ENCODE measurements at places on chromosomes 6 and 20.

GRCh38 chr20:45251884-45252560, 2.3 kb downstream of the SLPI start:
- DNase-seq, result no peak

DNA sequence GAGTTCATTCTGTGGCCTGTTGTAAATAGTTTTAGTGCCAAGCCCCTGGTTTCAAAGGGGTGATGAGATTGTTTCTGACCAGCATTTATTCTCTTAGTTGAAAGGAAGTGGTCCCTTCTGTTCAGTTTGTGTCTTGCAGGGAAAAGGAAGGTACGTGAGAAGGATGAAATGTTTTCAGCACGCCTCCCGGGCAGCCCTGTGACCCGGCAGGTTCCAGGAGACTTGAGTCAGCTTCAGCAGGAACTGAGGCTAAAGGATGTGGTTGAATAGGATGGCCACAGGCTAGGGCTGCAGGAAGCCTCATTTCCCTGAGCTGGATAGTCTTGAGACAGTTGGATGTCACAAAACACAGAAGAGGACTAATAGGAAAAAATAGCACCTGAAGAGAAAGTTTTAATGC, 132.4 kb upstream of the SYNDIG1 start:
- no peak for DNase-seq

DNA sequence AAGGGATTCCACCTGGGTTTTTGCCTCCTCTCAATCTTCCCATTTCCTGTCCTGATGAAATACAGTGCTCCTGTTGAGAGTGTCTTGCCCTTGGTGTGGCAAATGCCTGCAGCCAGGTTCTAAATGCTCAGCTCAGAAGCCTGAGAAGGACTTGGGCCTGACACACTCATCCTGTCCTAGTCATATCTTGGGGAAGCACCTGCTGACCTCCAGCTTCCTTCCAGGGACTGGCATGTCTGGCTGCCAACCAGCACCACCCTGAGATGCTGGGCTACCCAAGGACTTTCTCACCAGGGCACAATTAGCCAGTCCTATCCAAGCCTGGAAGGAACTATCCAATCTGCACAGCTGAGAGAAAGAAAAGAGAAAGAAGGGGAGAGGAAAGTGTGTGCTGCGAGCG, 43.4 kb downstream of the LRFN2 start:
- DNase-seq, result no peak

- no peak for DNase-seq
Observed at GRCh38 chr20:63252284-63252711, 2.0 kb downstream of the NKAIN4 start.

DNA sequence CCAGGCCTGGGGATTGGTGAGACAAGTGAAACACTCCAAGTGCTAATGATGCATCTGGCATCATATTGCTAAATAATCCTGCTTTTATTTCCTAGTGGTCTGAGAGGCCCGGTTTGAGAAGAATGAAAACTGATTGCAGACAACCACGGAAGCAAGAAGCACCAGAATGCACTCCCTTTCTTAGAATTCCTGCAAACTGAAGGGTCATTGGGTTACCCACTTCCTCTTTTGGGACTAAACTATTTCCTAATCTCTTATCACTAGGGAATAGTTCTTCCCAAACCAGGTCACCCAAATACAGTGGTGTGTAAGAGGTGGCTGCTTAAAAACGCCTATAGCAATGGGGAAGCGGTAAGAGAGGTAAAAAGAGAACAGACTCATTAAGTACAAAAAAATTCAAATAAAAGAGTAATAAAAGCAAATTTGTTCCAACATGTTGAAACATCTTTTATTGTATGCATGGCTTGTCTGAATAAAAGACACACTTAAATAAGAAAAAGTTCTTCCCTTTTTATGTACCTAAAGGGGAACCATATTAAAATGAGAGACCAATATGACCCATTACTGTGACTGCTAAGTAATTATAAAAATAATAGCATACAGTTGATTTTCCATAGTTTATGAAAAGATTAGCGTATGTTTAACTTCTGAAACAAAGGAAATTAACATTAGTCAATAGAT, 125.8 kb downstream of the MYB start:
- no peak for DNase-seq

DNA sequence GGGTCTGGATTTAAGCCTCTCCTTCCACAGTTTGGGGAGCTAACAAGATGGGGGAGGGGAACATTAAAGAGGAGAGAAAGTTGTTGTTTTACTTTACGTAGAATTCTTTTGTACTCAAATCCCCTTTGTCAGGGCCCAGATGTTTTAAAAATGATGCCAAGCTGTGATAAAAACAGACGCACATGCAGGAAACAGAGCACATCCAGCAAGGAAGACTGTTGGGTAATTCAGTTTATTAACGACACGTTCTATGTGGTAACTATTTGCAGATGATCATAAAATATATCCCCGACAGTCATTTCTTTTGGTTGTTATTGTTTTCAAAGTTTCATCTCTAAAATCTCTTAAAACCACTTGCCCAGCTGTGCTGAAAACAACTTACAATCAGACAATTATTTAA, 307.0 kb upstream of the PRDM1 start:
- DNase-seq, result no peak

GRCh38 chr6:90315354-90315950, 18.8 kb upstream of the BACH2 start:
- no peak for DNase-seq

DNA sequence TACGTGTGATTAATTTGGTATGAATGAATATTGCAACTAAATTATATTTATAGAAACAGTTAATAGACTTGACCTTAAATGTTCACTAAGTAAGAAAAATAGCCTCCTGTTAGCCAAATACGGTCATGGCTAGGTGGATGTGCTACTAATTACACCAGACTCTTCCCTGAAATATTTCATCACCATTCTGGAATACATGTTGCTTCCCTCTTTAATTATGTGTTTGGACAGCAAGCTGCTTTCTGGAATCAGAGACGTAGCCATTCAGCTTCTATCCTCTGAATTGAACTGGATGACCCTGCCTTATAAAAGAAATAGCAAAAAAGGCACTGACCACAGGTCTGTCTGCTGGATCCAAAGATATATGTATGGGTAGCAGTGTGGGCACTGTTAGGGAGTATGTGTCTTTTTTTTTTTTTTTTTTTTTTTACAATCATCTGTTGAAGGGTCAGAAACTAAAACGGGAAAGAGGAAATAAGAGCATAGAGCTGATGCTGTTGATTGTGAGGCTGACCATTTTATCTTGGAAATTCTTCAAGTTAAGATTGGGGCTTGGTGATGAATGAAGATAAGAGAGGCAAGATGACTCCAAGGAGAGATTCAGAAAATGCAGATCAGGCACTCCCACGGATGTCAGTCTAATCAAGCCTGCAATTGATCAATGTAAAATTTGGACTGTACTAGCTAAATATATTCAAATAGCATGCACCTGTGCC, 283.2 kb upstream of the HSF2 start:
- peak; percentile 28 for DNase-seq

- no peak for DNase-seq
Observed at GRCh38 chr20:34062570-34063482, 49.2 kb downstream of the EIF2S2 start.

- DNase-seq, result peak; percentile 40
Observed at GRCh38 chr20:9225879-9226278, 157.0 kb downstream of the PLCB4 start.

DNA sequence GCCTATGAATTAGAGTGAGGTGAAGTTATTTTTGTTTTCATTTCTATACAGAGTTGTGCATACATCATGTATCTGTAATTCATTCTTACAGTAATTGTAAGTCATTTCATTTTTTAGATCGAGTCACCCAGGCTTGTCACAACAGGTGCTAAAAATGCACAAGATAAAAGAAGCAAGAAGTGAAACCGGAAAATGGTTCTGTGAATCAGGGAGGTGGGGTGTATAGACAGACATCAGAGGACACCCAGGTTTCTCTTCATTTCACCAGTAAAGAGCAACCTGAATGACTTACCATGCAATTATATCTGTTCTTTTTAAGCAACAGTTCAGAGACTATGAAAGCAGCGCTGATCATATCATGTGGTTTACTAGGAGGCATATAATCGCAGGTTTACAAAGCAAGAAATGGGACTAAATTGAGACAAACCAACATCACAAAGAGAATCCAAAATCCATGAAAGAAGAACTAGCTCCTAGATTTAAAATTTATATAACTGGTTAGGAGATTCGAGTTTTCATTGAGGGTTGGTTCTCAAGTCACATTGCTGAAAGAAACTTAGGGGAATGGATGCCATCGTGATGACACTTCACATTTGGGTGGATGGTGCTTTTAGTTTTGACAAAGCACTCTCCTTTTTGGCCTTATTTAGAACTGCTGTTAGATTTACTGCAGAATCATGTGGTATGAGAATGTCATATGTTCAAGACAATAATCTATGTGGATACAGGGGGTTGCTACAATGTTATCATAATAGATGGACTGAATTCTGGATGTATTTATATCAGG, 27.9 kb upstream of the TBC1D7 start:
- no peak for DNase-seq

GRCh38 chr20:17431621-17432364, 99.4 kb downstream of the BFSP1 start:
- DNase-seq, result peak; percentile 49

DNA sequence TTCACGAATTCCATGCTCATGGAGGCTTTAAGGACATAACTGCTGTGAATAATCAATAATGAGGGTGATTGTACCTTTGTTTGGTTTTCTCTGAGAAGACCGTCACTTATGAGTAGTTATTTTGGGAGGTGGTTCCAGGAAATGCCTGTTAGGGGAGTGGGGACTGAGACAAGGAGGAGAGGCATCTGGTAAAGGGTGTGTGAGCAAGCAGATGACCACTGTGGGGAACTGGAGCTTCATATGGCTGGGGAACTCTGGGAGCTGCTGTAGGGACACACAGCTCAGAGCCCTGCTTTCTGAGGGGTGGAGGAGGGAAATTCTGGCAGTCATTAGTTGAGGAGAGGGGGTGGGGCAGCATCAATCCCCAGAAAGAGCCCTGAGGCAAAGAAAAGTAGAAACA, 71.3 kb upstream of the TINAG start:
- DNase-seq, result no peak

GRCh38 chr6:16136621-16137450, 8.0 kb downstream of the MYLIP start:
- DNase-seq, result no peak

- no peak for DNase-seq
Observed at GRCh38 chr6:25337431-25337830, 58.3 kb downstream of the CARMIL1 start.

GRCh38 chr6:89589297-89590025, 49.1 kb downstream of the LYRM2 start:
- DNase-seq, result no peak

DNA sequence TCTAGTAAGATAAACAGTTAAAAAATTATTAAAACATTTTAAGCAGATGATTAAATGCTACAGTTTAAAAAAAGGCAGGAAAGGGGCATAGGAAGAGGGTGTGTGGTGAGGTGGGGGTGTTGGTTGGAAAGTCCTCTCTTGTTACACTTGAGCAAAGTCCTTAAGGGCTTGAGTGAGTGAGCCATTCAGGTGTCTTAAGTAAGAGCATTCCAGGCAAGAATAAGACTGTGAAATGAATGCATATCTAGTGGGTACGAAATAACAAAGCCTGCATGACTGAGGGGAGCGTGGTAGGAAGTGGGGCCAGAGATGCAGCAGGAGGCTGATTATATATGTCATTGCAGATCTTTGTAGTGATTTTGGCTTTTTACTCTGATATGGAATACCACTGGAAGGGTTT, 5.1 kb downstream of the CDKAL1 start:
- DNase-seq, result no peak

- DNase-seq, result no peak
Observed at GRCh38 chr6:27644528-27644927, 171.6 kb upstream of the ZNF184 start.

- peak; percentile 15 for DNase-seq
Observed at GRCh38 chr6:124438546-124439065, 523.6 kb upstream of the RNF217 start.

DNA sequence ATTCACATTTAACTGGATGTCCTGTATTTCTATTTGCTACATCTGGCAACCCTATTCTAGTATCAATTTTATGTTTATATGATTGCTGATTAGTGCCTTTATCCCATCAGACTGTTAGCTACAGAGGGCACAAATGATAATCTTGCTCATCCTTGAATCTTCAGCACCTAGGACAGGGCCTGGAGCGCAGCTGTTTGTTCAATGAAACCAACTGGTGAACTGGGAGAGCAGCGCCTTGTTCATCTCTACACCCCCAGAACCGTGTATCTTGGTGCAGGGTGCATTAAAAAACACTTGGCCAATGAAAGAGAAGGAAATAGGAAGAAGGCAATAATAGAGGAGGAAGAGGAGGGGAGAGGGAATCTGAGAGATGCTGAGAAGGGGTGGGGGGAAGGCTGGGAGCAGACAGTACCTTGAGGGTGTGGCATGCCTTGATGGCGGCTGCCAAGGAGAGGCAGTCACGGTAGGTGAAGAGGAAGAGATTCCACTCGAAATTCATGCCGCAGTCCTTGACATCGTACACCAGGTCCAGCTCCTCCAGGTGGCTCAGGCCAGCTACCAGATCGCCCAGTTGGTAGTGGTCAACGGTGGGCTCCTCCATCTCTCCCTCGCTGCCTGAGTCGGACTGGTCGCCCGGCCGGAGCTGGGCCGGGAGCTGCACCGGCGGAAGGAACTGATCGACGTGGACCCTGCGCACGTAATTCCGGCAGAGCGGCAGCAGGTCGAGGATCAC, 15.5 kb downstream of the TMEM151B start:
- DNase-seq, result no peak

GRCh38 chr6:159941286-159942113, 27.4 kb upstream of the IGF2R start:
- no peak for DNase-seq

DNA sequence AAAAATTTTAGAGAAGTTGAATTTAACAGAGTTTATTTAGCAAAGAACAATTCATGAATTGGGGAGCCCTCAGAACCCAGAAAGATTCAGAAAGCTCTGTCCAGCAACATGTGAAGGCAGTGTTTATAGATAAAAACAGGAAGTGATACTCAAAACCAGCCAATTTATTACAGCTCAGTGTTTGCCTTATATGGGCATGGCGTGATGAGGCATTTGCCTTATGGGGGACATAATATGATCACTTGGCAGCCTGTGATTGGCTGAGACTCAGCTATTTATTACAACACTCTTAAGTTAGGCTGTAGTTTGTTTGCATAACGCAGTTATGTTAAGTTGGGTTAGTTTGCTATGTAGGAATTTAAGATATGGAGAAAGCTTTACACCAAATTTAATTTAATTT, 11.5 kb downstream of the HLA-DPA1 start:
- DNase-seq, result no peak

GRCh38 chr6:169215201-169215681, 38.4 kb downstream of the THBS2 start:
- DNase-seq, result no peak

DNA sequence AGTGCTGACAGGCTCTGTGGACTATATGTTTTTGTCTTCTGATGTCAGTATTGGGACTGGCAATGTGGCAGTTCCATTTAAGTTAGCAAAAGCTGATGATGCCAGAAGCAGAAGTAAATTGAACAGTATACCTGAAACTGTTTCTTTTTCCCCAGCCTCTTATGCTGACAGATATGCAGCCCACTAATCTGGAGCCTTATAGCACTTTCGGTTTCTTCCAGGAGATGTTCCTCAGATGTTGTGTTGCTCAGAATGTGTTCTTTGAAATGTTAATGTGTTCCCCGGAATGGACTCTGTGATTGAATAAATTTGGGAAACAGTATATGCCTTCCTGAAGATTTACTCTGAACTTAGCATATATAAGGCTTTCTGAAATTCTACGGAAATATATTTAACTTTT, 80.7 kb upstream of the MRAP2 start:
- no peak for DNase-seq

- no peak for DNase-seq
Observed at GRCh38 chr20:4134355-4134834, 119.0 kb upstream of the RNF24 start.

GRCh38 chr20:57262301-57262700, 4.1 kb downstream of the BMP7 start:
- DNase-seq, result peak; percentile 62

GRCh38 chr6:6201200-6201599, 119.3 kb downstream of the F13A1 start:
- DNase-seq, result no peak

All from right hindlimb (tissue), 1 donor.